ENCODE measurements at places on chromosomes 1 and 21.

- DNase-seq, result no peak
Observed at GRCh38 chr1:9231648-9232332, 2.8 kb upstream of the H6PD start.

- no peak for DNase-seq
Observed at GRCh38 chr1:53412285-53413174, 46.7 kb upstream of the DMRTB1 start.

DNA sequence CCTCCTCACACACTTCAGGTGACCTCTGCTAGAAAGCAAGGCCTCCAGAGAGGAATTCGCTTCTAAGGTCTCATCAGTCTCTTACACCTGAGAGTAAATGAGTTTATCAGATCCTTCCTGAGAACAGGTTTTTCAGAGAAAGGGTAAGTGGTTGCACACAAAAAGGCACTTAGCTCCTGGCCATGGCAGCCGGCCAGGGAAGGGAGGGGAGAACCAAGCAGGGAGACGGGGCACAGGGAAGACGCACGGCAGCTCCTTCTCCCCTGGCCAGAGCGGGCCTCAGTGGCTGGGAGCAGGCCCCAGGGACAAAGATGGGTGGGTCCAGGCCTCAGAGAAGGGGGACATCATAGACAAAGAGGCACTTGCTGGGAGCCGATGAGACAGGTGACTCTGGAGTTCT is 3.6 kb upstream of the TNNT2 start:
- DNase-seq, result no peak

- DNase-seq, result no peak
Observed at GRCh38 chr1:211378844-211379243, 52.2 kb downstream of the TRAF5 start.

GRCh38 chr1:153623101-153623500 is 4.2 kb downstream of the S100A13 start:
- DNase-seq, result no peak

GRCh38 chr1:223144431-223144830 is 1.4 kb upstream of the TLR5 start:
- no peak for DNase-seq

DNA sequence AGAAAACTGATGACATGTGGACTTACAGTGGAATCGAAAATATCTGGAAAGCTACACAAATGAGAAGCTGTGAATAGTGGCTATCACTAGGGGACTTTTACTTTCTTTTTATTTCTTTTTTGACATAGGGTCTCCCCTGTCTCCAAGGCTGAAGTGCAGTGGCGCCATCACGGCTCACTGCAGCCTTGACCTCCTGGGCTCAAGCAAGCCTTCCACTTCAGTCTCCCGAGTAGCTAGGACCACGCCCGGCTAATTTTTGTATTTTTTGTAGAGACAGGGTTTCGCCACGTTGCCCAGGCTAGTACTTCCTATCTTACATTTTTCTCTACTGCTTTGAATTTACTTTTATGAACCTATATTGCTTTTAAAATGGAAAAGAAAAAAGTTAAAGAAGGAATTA is 10.5 kb downstream of the TMEM35B start:
- DNase-seq, result no peak

DNA sequence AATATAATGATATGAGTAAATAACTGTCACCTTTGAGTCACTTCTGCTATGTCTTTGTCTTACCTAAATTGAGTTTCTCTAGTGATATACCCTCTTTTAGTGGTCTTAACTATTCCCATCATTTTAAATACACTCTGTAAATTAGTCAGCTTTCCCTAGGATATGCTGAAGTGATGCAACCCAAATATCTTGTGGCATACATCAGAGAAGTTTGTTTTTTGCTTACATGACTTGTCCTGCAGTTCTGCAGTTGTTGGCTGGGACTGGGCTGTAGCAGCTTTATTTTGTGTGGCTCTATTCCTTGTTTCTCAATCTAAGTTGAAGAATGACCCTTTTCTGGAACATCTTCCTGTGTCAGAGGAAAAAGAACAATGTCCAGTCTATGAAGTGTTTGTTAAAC is 76.4 kb downstream of the TTC3 start:
- no peak for DNase-seq

- no peak for DNase-seq
Observed at GRCh38 chr1:171663036-171663853, 10.8 kb upstream of the MYOC start.
